H4 (cell line): ENCODE measurements at places on chromosomes 6 and 20. TPM values are rescaled to one million over a fixed set of nuclear protein-coding genes. Genes with fewer than 3 reads are reported as not detected.

METTL24 gene
- total RNA-seq, result 0.25 TPM in 1 of 2 replicates, not detected in the other

BEND6 gene
- 10.5 and 18.9 TPM in 2 replicates for total RNA-seq

ESR1 gene
- total RNA-seq, result not detected in 2 replicates

SMPD2 gene
- 11.2 and 12.9 TPM in 2 replicates for total RNA-seq

HLA-C gene
- 804 and 844 TPM in 2 replicates for total RNA-seq

CFB gene
- total RNA-seq, result 1.5 and 4.3 TPM in 2 replicates

OOEP gene
- total RNA-seq, result not detected in 2 replicates

RAET1G gene
- not detected in 2 replicates for total RNA-seq

ERVFRD-1 gene
- not detected in 2 replicates for total RNA-seq

SYNE1 gene
- total RNA-seq, result 9.8 and 14.3 TPM in 2 replicates

GHRH gene
- total RNA-seq, result not detected in 2 replicates

ADGRF1 gene
- 0.17 TPM in 1 of 2 replicates, not detected in the other for total RNA-seq

TXLNB gene
- 0.04 and 0.18 TPM in 2 replicates for total RNA-seq

STX11 gene
- total RNA-seq, result not detected in 2 replicates

BPI gene
- 0.10 TPM in 1 of 2 replicates, not detected in the other for total RNA-seq

COL19A1 gene
- 1.5 TPM in 1 of 2 replicates, not detected in the other for total RNA-seq

VSX1 gene
- not detected in 2 replicates for total RNA-seq

MCCD1 gene
- total RNA-seq, result not detected in 2 replicates

KAT14 gene
- total RNA-seq, result 11.9 and 15.2 TPM in 2 replicates

FAM162B gene
- total RNA-seq, result not detected in 2 replicates

CABLES2 gene
- 2.4 and 4.8 TPM in 2 replicates for total RNA-seq

TUBB2A gene
- 46.3 and 49.0 TPM in 2 replicates for total RNA-seq

RAB44 gene
- total RNA-seq, result not detected in 2 replicates

TSHZ2 gene
- 0.33 and 1.4 TPM in 2 replicates for total RNA-seq

CLVS2 gene
- total RNA-seq, result 0.04 TPM in 1 of 2 replicates, not detected in the other

C4B gene
- 6.5 and 10.9 TPM in 2 replicates for total RNA-seq

GPR6 gene
- total RNA-seq, result not detected in 2 replicates
